ENCODE measurements at places on chromosomes 7 and 10. TPM values are rescaled to one million over a fixed set of nuclear protein-coding genes. Genes with fewer than 3 reads are reported as not detected.

Gene SPDYE6
- not detected for total RNA-seq

Gene TMEM270
- not detected for total RNA-seq

Gene GHRHR
- total RNA-seq, result not detected

DNA sequence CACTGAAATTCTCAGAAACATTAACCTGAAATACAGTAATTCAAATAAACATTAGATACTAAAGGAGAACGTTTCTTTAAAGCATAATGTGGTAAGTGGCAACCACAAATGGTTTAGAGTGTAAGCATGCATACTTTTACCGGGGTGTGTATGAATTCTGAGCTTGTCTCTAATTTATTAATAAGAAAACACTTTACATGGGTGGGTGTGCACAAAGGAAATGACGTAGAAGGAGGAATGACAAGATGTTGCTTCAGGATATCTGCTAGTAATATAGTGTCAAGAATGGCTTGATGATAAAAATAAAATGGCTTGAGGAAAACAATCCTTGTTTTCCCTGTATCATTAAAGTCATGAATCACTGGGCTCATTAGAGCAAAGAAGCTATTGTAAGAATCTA lies 92.5 kb downstream of the ARL4A start:
- DNase-seq, result no peak

DNA sequence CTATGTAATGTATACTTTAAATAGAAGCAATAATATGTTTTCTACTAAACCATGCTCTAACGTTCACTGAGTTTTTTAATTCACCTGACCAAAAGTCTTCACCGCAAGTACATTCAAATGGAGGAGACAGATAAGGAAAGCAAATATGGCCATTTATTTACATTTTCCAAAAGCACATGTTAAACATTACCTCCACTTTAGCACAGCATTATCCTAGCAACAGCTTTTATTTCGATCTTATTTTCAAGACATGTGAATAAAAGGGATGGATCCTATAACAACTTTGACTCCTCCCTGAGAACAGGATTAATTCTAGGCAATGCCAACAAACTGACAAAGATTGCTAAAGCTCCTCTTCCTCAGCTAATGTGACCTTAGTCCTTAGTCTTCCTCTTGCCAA lies 11.5 kb upstream of the GRM8 start:
- DNase-seq, result no peak

GRCh38 chr7:141043616-141044015 lies 28.9 kb upstream of the MRPS33 start:
- no peak for DNase-seq

DNA sequence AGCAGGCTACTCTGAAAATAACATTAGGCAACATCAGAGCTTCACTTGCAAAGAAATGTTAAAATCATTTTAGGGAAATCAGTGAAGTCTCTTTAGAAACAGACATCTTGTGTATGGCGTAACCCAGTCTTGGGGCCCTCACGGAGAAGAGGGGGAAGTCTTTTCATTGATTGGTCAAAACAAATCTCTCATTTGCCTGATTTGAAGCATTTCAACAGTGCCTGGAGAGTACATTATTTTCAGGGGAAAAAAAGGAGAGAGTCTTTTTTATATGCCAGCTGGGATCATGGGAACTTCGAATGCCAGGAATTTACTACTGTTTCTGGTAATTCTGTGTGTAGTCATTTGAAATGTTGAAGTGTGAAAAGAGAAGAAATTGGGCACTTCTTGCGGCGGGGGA lies 471.4 kb downstream of the PLXDC2 start:
- no peak for DNase-seq

DNA sequence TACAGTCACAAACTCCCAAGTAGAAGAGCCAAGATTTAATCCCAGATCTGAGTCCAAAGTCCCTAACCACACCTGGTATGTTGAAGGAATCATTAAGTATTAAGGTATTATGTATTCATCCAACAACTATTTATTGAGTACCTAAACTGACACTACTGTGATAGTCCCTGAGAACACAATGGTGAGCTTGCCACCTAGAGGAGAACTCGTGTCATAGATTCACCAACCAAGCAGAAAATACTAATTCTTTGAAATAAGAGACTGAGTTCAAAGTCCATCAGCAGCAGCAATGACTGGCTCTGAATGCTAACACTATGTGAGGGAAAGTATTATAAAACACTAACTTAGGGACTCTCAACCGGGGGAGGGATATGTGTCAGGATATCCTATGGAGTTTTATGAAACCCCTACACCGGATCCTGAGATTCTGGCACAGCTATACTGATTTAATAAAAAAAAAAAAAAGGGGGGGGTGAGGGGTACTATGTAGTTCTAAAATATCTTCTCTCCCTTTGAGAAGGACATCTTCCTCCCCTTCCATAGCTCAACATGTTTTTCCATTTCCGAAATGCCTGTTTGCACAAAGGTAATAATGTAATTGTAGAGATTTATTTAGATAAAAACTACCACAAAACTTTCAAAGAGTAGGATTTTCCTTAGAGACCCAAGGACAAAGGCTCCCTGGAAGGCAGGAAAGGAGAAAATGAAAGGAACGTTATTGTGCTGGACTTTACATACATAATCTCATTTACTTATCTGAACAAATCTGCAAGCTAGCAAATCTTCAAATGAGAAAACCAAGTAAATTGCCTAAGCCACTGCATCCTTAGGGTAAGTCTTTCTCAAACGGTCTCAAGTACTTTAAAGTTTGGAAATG lies 1.6 kb downstream of the NCOA4 start:
- DNase-seq, result no peak

- no peak for DNase-seq
Observed at GRCh38 chr10:112768121-112768520, 181.9 kb upstream of the TCF7L2 start.

DNA sequence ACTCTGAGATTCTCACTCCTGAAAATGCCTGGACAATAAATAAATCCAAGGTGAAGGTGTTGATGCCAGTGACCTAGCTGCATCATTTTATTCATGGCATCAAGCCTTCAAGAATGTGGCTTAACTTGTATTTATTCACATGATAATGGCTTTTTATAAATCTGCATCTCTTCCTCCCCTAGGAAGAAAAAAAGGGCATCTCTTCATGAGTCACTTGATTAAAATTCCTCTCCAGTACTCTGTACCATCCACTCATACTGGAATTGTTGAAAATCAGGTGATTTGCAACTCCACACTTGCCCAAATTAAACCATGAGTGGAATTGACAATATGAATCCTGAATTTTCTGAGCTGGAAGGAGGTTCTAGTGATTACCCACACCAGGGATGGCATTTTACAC lies 30.2 kb downstream of the PTPRE start:
- no peak for DNase-seq

GRCh38 chr7:130436253-130436652 lies 4.6 kb downstream of the CEP41 start:
- no peak for DNase-seq

DNA sequence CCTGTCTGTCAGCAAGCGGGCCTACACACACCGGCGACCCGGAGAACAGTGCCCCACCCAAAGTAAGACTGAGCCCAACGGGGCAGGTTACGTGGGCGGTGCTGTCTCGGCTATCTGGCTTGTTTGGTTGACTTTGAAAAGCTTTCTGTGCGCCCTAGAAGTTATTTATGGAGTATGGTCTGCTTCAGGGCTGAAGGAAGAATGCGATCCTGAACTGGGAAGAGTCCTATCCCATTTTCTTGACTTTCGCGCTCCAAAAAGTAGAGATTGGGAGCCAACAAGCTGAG lies 1.5 kb downstream of the INA start:
- no peak for DNase-seq

DNA sequence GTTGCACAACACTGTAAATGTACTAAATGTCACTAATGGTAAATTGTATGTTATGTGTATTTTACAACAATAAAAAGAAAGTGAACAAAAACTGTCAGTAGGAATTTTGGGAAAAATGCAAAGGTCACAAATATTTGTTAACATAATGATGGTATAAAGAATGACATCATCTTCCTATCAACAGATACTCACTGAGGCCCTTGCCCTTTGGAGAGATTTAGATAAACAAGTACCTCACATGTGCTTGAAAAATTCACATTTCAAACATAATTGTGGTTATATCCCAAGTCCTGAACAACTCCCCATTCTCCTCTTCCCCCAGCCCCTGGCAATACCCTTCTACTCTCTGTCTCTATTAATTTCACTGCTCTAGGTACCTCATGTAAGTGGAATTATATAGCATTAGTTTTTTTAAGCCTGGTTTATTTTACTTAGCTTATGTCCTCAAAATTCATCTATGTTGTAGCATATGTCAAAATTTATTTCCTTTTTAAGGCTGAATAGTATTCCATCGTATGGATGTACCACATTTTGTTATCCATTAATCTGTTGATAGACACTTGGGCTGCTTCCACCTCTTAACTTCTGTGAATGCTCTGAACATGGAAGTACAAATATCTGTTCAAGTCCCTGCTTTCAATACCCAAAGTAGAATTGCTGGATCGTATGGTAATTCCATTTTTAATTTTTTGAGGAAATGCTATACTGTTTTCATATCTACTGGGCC lies 90.5 kb downstream of the WIPF3 start:
- no peak for DNase-seq

DNA sequence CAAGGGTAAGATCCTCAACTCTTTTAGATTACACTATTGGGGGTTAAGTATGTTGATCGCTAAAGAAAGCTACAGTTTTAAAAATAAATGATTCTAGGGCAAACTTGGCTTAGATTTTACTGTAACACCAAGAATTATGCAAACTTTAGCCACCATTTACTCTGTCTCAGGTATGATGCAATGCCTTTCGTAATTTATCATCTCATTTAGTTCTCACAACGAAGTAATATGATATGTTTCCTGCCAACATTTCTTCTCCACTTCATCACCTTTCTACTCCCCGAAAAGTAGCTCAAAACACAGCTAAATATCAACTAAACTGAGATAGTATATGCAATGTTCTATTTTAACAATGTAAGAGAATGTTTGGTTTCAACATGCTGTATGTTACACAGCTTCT lies 21.1 kb downstream of the FAM133B start:
- no peak for DNase-seq

DNA sequence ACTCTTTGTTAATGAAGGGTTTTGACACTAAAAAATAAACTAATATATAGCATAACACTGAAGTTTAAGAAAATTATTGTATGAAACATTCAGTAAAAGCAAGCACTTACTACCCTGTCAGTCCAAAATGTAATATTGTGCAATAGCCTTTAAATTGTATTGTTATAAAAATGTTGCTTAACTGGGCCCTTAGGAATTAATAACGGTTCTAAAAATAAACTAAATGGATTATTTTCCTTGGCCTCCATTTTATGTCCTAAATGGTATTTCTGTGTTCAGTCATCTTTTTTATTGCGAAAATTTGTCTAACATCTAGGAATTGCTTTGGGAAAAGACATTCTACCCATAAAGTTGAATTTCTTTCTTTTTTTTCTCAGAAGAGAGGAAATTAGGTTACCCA lies 49.0 kb upstream of the ABI1 start:
- DNase-seq, result no peak

GRCh38 chr10:4804465-4804864 lies 21.5 kb upstream of the AKR1E2 start:
- no peak for DNase-seq

GRCh38 chr7:107048783-107049418 lies 4.4 kb downstream of the PRKAR2B start:
- DNase-seq, result no peak

DNA sequence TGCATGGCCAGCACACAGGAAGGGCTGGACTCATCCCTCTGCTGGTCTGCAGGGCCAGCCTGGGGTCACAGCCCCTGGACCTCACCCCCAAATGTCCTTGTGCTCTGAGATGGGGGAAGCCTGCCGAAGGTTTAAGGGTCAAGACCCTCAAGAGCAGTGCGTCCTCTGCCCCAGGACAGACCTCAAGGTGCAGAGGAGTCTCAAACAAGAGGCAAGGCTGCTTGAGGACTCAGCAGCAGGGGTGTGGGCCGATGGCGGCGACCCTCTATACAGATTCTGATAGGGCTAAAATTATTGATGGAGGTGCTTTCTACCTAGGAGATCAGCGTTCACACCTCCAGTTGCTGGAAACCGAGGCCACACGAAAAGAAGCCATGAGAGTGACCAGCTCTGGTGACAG lies 80.7 kb downstream of the ZRANB1 start:
- DNase-seq, result no peak

DNA sequence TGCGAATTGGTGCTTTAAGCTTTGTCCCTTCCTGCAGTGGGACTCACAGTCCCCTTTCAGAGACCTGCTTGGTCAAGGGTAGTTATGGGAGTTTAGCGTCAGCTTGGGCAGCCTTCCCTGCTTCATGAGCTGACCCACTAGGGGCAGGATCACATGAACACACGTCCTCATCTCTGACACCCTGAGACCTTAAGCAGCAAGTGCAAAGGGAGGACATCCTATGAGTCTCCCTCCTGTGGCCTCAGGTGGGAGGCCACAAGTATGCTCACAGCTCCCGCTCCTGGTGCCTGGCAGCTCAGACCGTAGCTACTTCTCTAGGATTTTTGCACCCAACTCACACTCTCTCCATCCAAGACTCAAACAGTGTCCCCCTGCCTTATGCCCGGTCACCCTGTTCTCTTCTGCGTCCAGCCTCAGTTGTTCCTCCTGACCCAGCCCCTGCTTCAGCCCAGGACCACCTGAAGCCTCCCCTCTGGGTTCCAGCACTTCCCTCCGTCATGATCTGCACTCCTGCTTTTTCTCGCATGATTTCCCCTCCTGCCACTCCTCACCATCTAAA lies 136.6 kb upstream of the FAM20C start:
- no peak for DNase-seq

GRCh38 chr10:75616874-75617478 lies 185.6 kb downstream of the LRMDA start:
- no peak for DNase-seq

DNA sequence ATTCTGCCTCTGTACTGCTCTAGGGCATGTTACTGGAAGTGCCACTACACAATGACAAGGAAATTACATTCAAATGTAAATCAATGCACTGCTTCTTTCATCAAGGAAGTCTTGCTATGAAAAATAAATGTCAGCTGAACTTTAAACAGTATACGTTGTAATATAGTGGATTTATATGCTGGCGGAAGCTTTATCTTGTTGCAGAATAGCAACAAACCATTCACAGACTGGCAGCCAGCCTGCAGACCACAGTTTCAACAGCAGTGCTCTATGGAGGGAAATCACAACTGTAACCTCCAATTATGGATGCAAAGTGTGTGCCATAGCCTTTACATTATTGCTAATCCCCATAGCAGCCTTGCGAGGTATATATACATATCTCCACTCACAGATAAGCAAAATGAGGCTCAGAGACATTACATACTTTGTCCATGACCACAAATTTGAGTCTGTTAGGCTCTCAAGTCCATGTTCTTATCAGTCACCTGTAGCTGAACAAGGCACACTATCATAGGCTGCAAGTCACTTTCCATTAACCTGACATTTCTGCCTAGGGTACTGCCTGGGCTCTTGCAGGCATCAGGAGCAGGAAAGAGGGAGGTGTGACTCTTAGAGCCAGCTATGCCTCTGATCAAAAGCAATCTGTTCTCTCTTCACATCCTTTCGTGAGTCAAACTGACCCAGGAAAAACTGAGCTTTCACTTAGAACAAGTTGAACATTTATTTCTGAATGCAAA lies 22.6 kb downstream of the COL28A1 start:
- DNase-seq, result no peak

DNA sequence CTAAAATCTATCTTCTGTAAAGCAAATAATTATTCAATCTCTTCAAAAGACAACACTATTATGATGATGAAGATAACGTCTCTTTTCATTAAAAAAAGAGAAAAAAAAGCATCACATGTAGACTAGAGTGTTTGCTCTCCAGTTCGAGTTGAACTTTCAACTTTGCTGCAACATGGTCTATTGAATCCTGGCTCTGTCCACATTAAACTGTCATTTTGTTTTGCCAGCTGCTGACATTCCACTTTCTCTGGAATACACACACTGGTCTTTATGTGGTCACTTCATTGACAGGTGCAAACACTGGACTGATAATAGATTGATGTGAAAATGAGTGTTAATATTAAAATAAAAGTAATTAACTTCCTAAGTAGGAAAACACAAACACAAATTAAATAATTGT lies 61.7 kb downstream of the PTF1A start:
- DNase-seq, result no peak

Data from esophagus squamous epithelium (tissue), 5 donors.